ENCODE measurements at places on chromosomes 1 and 21.

DNA sequence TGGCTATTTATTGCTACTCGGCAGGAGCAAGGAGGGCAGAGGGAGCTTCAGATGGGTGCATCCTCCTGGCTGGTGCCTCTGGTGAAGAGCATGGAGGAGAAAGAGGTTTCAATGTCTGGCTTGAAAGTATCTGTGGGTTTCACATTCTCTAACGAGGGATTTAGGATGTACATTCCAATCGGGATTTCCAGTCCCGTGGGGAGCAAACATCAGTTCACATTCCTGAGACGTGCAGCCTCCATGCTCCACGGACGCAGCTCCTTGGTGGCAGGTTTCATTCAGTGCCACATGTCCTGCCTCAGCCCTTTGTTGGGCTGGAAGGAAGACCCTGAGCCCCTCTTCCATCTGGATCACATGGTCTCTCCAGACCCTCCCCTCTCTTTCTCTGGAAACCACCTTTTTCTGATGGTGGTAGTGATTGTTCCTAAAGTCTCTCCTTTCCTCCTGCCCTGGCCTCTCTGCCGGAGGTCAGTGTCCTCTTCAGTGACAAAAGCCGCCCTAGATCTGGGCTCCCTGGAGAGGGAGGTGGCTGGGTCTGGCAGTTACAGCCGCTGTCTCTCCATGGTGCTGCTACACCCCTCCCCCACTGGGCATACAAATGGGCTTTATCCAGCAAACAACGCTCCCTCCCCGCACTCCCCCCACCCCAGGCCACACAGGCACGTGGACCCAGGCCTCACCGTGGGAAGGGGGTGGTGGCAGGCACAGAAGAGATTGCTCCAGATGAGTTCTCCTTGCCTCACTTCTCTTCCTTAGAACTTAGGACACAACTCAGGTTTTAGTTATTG lies 826 bp upstream of the CA14 start:
- no peak for DNase-seq

DNA sequence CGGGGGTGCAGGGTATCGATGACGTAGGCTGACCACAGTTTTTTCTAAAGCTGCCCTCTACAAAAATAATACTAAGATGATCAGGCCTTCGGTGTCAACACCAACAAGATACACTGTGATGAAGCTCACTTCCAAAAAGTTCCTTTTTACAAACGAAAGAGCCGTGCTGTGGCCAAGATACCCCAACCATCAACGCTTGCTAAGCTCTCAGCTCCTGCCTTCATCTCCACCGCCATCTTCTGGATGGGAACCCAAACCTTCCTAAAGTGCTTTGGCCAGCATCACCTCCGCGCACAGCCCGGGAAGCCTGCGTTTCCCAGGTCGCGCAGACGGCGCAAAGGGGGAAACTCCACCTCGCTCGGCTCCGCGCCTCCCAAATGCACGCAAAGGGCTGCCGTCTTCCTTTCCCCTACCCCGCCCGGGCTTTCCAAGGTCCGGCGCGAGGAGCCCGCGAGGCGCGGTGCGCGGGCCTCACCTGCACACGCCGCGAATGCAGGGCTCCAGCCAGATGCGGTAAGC lies 541 bp downstream of the USP48 start:
- DNase-seq, result peak; percentile 77

GRCh38 chr1:109796484-109797302 lies 33.0 kb upstream of the EPS8L3 start:
- DNase-seq, result peak; percentile 52

DNA sequence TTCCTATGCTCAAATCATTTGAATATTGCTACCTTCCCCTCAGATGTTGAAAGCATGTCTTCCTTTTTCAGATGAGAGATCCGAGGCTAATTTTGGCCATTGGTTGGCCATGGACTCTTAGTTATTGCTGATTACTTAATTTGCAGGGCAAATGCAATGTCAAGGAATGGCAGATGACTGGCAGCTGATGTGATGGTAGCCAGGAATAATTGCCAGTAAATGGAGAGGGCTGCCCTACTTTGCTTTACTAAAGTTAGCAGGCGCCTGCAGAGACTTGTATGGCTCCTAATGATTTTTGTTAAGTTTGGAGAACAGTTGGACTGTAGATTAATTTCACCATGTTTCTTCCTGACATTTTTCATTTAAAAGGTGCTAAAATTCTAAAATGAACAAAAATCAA lies 128.9 kb downstream of the XCL2 start:
- no peak for DNase-seq

- DNase-seq, result no peak
Observed at GRCh38 chr1:2612591-2613365, 20.0 kb downstream of the MMEL1 start.

- no peak for DNase-seq
Observed at GRCh38 chr1:33338440-33339211, 17.7 kb upstream of the A3GALT2 start.

GRCh38 chr1:82260051-82260450 lies 459.3 kb downstream of the ADGRL2 start:
- DNase-seq, result no peak

DNA sequence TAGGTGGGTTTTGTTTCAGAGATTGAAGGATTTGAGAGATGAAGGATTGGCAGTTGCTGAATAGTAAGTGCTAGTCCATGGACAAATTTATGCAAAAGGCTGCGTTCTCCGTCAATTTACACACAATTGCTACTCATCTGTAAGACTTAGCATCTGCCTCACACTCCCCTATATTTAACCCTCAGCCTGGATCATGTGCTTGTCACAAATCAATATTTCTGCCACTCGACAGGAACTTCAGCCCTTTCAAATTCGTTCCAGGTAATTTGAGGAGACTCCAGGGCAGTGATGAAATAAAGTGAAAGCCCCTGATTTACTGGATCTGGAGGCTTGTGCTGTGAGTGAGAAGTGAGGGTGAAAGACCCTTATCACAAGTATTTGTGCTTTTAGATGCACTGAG lies 105.6 kb upstream of the UBE2U start:
- DNase-seq, result no peak

- DNase-seq, result no peak
Observed at GRCh38 chr1:29671446-29672356, 435.4 kb downstream of the PTPRU start.

- no peak for DNase-seq
Observed at GRCh38 chr1:243848165-243848857, 1.7 kb downstream of the AKT3 start.
